ENCODE measurements at places on chromosomes 5 and 9. TPM values are rescaled to one million over a fixed set of nuclear protein-coding genes. Genes with fewer than 3 reads are reported as not detected.
A peak's percentile ranks its signal among the peaks of the same experiment; 100 is the strongest.

The ACTL7B gene
- 0.09 TPM for total RNA-seq

The NPR3 gene
- 3.2 TPM for total RNA-seq

GRCh38 chr9:136511670-136512592 is 29.1 kb upstream of the SEC16A start:
- H3K4me1 ChIP-seq = peaks cover 5% of the 10 kb centered on the region
- no peak overlapping the region for H3K4me3 ChIP-seq
- H3K36me3 ChIP-seq = peaks cover 28% of the 10 kb centered on the region
- no peaks in the 10 kb centered on the region for H3K27me3 ChIP-seq
- peak; percentile 51 for DNase-seq
- peak overlapping the region; percentile 66 for H3K27ac ChIP-seq

DNA sequence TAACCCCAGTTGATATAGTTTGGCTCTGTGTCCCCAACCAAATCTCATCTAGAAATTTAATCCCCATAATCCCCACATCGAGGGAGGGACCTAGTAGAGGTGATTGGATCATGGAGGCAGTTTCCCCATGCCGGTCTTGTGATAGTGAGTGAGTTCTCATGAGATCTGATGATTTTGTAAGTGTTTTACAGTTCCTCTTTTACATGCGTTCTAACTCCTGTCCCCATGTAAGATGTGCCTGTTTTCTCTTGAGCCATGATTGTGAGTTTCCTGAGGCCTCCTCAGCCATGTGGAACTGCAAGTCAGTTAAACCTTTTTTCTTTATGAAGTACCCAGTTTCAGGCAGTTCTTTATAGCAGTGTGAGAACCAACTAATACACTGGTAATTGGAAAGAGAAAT is 73.6 kb downstream of the CDH12 start:
- no peak for DNase-seq
- no peaks in the 10 kb centered on the region for H3K27me3 ChIP-seq
- no peak overlapping the region for H3K27ac ChIP-seq
- H3K4me3 ChIP-seq = no peak overlapping the region
- no peaks in the 10 kb centered on the region for H3K36me3 ChIP-seq

DNA sequence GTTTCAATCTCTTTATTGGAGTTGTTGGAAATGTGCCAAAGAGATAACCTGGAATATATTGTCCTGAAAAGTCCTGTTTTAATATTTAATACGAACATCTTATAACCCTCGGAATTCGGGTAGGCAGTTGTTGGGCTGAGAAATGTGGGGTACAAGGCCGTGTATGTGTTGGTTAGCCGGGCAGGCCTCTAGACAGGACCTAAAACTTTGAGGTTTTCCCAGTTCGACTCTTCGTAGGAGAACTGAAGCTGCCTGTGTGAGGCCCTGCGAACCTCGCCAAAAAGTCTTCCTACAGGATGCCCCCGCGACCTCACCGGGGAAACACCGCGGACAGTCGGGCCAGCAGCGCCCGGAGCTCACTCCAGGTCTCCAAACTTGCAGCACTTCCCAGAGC is 583 bp upstream of the TJP2 start:
- peak overlapping the region; percentile 27 for H3K4me3 ChIP-seq
- H3K36me3 ChIP-seq = no peaks in the 10 kb centered on the region
- no peaks in the 10 kb centered on the region for H3K27me3 ChIP-seq
- DNase-seq = no peak
- H3K4me1 ChIP-seq = peaks cover 46% of the 10 kb centered on the region

GRCh38 chr5:176912115-176912514 is 13.0 kb upstream of the HK3 start:
- H3K27ac ChIP-seq = no peak overlapping the region
- H3K27me3 ChIP-seq = no peaks in the 10 kb centered on the region
- DNase-seq = no peak
- no peak overlapping the region for H3K4me3 ChIP-seq
- H3K4me1 ChIP-seq = no peaks in the 10 kb centered on the region

- peak within 1 kb of the TSS; percentile 18 for H3K27ac ChIP-seq
- peak within 1 kb of the TSS; percentile 57 for H3K4me3 ChIP-seq
- H3K27me3 ChIP-seq = no peaks in the 10 kb centered on the region
- peak; percentile 82 for DNase-seq
Observed at GRCh38 chr9:133163504-133164172, at the start of gene GBGT1. TSS of gene GBGT1 (minus strand) at chr9:133163914. CDS start at chr9:133162412, 1,502 bp downstream.

DNA sequence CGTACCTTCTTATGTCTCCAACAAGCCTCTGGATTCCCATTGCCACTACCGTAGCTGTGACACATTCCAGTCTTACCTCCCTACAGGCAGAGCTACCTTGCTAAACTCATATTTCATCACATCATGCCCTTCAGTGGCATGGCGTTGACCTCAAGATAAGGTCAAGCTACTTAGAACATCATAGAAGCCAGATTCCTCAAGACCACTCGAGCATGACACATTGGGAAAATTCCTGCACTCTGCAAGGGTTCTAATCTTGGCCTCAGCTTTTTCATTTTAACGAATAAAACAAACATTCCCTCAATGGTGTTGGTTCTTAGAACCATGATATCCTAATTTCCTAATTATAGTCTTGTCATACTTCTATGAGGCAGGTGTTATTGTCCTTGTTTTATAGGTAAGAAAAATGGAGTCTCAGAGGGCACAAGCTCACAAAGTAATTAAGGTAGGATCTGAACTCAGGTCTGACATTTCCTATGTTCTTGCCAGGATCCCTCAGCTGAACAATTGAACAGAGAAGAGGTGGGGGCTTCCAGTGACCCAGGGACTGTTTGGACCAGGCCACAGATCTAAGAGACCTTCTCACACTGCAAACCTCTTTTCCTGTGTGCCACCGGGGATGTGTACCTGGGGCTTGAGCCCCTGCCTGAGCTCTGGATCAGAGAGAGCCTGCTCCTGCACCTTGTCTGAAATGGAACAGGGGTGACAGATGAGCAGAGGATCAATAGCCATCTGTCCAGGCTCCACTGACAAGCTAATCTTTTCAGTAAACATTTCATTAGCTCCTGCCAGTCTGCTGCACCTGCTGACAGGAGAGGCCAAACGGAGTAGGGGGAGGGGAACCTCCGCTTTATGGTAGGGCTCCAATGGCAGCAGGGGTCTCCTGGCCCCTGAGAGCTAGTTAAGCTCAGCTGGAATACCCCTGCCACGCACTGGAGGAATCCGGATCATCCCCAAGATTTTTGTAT is 49.3 kb downstream of the ALG2 start:
- no peak for DNase-seq
- H3K4me3 ChIP-seq = no peak overlapping the region
- H3K27ac ChIP-seq = no peak overlapping the region
- H3K36me3 ChIP-seq = no peaks in the 10 kb centered on the region

The C9orf50 gene
- total RNA-seq = not detected

- no peak overlapping the region for H3K4me3 ChIP-seq
- H3K27me3 ChIP-seq = no peaks in the 10 kb centered on the region
- DNase-seq = no peak
- H3K27ac ChIP-seq = peak overlapping the region; percentile 7
- no peaks in the 10 kb centered on the region for H3K36me3 ChIP-seq
Observed at GRCh38 chr5:177098470-177099141, 11.9 kb downstream of the FGFR4 start.

DNA sequence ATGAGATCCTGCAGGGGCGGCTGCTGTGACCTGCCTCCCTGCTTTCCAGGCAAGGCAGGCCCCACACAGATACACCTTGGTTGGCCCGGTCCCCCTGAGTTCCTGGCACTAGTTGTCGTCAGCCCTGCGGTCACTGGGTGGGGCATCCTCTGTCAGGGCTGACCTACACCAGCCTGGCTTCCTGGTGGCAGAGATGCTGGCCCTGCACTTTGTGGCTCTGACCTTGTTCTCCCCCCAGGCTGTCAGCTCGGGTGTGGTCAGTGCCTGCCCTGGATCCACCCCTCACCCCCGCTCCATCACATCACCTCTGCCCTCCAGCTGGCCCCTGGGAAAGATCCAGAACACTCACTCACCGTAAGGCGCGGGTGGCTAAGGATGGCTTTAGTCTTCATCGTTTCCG is 74.1 kb downstream of the PHF2 start:
- DNase-seq = no peak
- no peaks in the 10 kb centered on the region for H3K27me3 ChIP-seq
- no peak overlapping the region for H3K27ac ChIP-seq
- H3K36me3 ChIP-seq = peaks cover 24% of the 10 kb centered on the region
- H3K4me3 ChIP-seq = no peak overlapping the region
- no peaks in the 10 kb centered on the region for H3K4me1 ChIP-seq

DNA sequence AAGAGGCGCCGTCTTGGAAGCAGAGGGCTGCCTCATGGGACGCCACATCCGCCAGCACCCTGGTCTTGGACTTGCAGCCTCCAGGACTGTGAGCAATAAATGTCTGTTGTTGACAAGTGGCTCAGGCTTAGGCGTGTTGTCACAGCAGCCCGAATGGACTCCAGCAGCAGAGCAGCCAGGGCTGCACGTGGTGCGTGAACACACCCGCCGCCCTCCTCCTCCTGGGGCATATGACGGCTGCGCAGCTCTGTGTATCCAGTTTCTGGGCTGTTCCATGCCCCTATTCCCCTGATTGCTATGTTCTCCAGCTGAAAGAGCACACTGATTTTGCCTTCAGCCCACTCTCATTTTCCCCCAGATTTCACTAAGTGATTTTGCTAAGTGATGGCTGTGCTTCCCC is 36.0 kb upstream of the CLPTM1L start:
- H3K27me3 ChIP-seq = peaks cover 3% of the 10 kb centered on the region
- H3K4me3 ChIP-seq = no peak overlapping the region
- H3K4me1 ChIP-seq = peaks cover 5% of the 10 kb centered on the region
- H3K27ac ChIP-seq = no peak overlapping the region
- no peak for DNase-seq

DNA sequence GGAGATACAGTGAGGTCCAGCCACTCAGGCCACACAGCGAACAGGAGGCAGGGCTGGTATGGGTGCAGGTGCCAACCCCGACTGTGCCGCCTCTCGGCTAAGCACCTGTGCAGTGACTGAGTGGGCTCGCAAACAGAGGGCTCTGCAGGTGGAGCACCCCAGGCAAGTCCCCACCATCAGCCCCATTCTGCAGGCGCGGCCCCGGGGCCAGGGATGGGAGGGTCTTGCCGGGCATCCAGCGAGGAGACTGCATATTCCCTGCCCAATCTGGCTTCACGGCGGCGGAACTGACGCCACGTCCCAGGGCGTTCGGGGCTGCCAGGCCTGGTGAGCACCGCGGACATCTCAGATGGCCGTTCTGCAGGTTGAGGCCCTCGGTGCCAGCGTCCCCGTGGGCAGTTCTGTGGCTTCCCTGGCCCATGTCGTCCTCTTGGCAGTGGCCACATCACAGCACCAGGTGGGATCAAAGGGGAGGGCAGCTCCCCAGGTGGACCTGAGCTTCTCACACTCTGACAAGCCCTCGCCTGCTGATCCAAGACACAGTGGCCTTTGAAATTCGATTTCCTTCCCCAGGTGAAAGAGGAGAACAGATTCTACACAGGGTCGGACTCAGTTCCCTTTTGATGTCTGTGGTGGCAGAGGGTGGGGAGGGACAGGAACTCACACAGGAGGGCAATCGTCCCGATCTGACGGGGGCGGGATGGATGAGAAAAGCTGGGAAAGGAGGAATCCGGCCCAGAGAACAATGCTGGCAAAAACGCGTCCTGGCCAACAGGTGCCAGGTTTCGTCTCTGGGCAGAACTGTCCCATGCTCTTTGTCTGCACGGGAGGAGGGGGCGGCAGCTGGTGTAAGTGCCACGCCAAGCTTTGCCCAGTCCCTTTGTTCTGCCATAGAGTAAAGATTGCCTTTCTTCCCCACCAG is 18.8 kb downstream of the DBH start:
- no peaks in the 10 kb centered on the region for H3K27me3 ChIP-seq
- no peak overlapping the region for H3K27ac ChIP-seq
- no peak for DNase-seq
- H3K4me1 ChIP-seq = peaks cover 33% of the 10 kb centered on the region
- H3K36me3 ChIP-seq = no peaks in the 10 kb centered on the region
- H3K4me3 ChIP-seq = no peak overlapping the region

The ARHGAP26 gene
- 4.4 TPM for total RNA-seq

DNA sequence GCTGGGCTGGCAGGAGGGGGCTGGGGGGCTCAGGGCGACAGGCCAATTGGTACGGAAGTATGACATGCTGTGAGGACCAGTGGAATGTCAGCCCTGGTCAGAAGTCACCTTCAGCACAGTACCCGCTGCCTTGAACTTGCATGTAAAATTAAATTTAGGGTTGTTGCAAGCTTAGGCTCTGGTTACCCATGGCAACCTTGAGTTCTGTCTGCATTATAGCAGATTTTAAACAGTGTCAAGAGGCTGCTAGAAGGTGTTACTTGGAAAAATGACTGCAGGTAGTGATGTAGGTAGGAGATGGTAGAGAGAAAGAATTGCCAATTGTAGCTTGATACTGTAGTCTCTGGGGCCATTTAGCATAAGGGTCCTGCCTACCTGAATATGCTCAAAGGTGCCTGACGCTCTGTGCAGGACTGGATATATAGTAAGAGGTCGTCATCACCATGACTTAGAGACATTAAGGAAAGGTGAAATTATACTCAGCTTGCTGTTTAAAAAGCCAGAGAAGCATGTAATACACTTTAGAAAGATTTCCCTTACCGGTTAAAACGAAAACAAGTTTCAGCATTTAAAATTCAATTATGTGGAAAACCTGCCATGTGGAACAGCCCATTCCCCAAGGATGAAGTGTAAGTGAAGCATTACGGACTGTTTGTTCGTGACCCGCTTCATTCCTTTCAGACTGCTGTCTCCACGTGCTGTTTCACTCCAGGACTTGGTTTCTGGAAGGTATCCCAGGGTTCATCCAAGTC is 169.0 kb downstream of the PDZD2 start:
- H3K27ac ChIP-seq = no peak overlapping the region
- no peak overlapping the region for H3K4me3 ChIP-seq
- H3K36me3 ChIP-seq = no peaks in the 10 kb centered on the region

- DNase-seq = no peak
- no peak overlapping the region for H3K27ac ChIP-seq
- no peak overlapping the region for H3K4me3 ChIP-seq
- no peaks in the 10 kb centered on the region for H3K36me3 ChIP-seq
Observed at GRCh38 chr5:180988016-180988415, 630 bp upstream of the BTNL3 start.

The ANXA1 gene
- total RNA-seq = 15.6 TPM

GRCh38 chr9:121376214-121376830 is 6.3 kb upstream of the STOM start:
- H3K27me3 ChIP-seq = no peaks in the 10 kb centered on the region
- H3K27ac ChIP-seq = no peak overlapping the region
- peaks cover 19% of the 10 kb centered on the region for H3K4me1 ChIP-seq
- DNase-seq = no peak
- no peaks in the 10 kb centered on the region for H3K36me3 ChIP-seq

GRCh38 chr9:123425261-123425821 is 69.3 kb downstream of the CRB2 start:
- no peaks in the 10 kb centered on the region for H3K4me1 ChIP-seq
- H3K36me3 ChIP-seq = peaks cover 9% of the 10 kb centered on the region
- no peak overlapping the region for H3K4me3 ChIP-seq

The HTR4 gene
- 1.8 TPM for total RNA-seq

- no peak overlapping the region for H3K27ac ChIP-seq
- no peaks in the 10 kb centered on the region for H3K27me3 ChIP-seq
- H3K4me1 ChIP-seq = no peaks in the 10 kb centered on the region
- DNase-seq = no peak
- no peak overlapping the region for H3K4me3 ChIP-seq
Observed at GRCh38 chr5:138713247-138713646, 40.0 kb upstream of the CTNNA1 start.

The ARHGEF28 gene
- total RNA-seq = 2.5 TPM

The SPINK4 gene
- not detected for total RNA-seq

All from liver (tissue), 10 donors.